ENCODE measurements at places on chromosomes 3 and 15.

GRCh38 chr3:153242896-153243295 is 80.9 kb downstream of the RAP2B start:
- DNase-seq = no peak

- no peak for DNase-seq
These were observed 413.8 kb upstream of the CCDC54 start for GRCh38 chr3:106963442-106963841.

- no peak for DNase-seq
These were observed 14.7 kb upstream of the SECISBP2L start for GRCh38 chr15:49060710-49061495.

DNA sequence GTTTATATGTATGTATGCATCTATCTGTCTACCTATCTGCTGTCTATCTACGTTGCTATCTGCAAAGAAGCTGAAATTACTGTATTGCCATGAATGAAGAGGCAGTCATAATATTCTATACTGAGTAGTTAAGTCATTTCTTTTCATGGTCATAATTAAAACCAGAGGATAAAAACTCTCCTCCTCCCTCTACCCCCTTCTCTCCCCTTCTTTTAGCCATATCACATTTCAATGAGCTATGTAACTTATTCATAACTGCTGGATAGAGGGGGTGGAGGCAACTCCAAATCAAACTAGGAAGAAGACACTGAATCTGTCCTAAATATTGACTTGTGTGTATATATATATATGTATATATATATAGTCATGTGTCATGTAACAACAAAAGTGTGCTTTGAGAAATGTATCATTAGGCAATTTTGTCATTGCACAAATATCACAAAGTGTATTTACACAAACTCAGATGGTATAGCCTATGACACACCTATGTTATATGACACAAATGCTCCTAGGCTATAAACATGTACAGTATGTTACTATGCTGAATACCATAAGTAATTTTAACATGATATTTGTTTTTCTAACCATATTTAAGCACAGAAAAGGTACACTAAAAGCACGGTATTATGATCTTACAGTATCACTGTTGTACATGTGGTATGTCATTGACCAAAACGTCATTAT is 229.7 kb upstream of the KCNMB2 start:
- DNase-seq = no peak

DNA sequence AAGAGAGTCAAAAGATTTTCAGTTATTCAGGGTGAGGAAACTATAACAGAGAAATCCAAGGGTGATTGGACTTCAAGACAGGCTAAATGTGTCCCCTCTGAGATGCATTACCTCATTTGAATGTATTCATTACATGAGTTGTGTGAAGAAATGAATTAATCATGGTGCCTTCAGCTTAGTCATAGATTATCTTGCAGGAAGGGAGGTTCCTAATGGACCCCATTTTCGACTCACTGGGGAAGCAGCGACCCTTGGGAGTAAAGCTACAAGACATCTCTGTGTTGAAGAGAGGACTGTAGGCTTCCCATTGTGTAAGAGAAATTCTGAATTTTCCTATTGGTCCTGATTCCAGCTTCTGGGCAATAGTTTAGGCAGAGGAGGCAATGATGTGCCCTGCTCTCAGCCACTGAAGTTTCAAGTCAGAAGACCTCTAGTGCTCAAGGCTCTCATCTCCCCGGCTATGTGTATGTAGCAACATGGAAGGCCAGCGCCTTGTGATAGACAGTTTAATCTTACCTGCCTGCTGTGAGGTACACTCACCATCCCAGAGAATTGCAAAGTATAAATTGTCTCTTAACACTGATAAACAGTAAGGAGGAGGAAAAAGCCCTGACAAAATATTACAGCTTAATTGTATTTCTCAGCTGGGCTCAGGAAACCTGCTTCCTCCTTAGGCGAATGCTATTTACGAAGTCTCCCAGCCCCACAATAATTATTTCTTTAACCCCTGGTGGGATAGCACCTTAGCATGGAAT is 133.8 kb downstream of the PDCD6IP start:
- no peak for DNase-seq

- DNase-seq = peak; percentile 14
These were observed 17.9 kb downstream of the TMEM43 start for GRCh38 chr3:14142567-14143270.

DNA sequence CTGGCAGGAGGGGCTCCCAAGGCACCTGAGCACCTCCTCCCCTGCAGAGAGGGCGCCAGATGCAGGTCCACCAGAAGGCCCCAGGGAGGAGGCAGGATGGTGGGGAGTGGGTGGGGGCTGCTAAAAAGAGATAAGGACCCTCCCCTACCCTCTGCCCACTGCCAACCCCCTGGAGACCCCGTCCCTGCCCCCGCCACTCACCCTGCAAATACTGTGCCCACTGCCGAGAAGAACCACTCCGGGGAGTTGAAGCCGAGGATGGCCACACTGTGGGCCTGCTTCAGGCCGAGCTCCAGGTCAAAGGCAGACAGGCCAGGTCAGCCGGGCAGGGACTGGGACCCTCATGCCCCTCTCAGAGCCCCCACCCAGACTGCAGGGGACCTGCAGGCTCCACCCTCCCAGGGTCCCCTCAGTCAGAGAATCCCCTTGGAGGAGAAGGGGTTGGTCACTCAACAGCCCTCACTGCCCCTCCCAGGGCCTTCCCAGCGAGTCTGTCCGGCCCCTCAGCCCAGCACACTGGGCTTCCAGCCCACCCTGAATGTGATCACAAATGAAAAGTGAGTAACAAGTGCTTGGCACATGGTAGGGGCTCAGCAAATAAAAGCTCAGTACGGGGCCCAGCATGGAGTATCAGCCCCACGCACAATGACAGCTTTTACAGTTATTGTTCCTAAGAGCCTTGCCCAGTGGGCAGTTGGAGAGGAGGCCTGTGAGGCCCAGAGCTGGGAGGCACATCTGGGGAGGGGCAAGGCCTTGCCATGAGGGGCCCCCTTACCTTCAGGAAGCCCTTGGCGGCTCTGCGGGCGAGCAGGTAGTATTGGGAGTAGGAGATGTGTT is 40.4 kb downstream of the ACSBG1 start:
- DNase-seq = no peak

- no peak for DNase-seq
These were observed 83.4 kb upstream of the WNT7A start for GRCh38 chr3:13963137-13963886.

- no peak for DNase-seq
These were observed 9.3 kb downstream of the BDH1 start for GRCh38 chr3:197546307-197547085.

DNA sequence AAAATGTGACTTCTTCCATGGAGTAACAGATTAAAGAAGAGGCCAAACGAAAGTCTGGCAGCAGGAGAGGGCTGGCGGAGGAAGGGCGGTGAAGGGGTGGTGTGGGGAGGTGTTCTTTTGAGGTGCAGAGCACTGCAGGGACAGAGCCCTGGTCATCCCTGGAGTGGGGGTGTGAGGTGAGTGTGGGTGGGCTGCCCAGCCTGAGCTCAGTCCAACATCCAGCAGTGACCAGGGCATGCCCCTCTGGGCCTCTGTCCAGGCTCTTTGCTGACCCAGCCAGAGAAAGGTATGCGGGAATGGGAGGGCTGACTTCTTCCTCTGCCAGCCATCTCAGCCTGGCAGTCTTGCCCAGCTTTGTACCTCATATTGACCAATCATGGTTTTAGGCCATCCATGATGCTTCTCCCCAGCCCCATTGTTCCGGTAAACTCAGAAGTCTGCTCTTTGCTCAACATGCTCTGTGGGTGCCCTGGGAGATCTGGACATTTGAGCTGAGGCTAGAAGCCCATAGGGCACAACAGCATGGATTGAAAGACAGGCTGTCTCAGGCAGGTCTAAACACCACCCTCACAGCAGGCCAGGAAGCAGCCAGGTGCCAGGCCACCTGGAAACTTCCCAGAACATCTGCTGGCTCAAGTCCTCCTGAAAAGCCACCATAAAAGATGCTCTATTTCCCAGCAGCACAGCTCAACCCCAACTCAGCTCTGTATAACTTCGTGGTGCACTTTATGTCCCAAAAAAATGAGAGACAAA is 25.9 kb upstream of the CXCR6 start:
- no peak for DNase-seq

DNA sequence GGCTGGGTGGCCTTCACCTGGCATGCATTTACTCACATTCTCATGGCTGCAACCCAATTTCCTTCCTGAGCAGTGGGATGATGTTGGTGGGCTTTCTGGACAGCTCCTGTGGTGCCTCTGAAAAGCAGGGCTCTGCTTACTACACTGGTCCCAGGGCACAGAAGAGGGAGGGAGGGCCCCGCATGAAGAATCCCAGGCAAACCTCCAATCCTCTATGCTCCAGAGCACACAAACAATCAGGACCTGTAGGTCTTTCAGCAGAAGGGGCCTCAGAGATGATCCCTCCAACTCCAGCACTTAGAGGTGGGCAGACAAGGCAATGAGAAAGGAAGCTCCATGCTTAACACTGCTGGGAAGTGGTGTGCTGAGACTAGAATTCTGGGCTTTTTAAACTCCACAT is 231.7 kb upstream of the ICE2 start:
- DNase-seq = no peak

GRCh38 chr15:68442041-68442440 is 10.1 kb upstream of the ITGA11 start:
- DNase-seq = no peak

DNA sequence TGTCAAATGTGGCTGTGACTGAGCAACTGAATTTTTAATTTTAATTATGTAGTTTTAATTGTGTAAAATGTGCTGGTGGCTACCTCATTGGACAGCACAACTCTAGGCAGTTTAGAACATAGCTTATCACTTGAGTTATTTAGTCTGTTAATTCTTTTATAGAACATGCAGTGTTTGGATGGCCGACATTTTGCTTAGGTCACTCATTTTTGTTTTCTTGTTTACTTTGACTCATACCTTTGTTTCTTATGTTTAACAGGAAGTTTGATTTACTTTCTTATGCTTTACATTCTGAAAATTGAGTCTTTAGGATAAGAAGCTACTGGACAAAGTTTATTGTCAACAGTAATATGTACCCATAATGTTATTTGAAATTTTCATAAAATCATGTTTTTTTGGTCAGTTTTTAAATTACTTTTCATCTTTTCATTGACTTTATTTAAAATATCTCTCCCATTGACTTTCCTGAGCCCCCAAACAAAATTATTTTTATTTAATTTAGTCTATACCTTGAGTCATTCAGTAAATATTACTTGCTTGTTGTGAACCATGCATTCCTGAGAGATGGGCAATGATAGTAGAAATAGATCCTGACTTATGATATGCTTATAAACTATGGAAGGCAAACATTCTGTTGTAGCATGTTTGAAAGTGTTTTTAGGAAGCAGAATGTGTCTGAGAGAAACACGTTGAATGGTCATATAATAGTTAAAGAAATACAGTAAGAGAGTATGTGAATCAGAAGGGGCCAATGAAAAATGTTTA is 60.6 kb downstream of the TCF12 start:
- no peak for DNase-seq

DNA sequence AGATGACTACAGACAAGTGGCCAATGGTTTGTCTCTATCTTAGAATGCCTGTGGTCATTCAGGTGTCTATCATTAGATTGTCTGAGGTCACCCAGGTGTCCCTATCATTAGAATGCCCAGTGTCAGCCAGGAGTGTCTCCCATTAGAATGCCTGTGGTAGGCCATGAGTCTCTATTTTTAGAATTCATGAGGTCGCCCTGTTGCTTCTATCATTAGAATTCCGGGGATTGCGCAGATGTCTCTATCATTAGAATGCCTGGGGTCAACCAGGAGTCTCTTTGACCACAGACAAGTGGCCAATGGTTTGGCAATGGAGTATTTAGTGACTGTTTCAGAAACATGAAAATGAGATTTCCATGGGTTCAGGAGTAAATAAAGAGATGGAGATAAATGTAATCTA is 7.6 kb downstream of the RTP2 start:
- no peak for DNase-seq

GRCh38 chr15:79724804-79725203 is 172.0 kb downstream of the MTHFS start:
- DNase-seq = no peak

DNA sequence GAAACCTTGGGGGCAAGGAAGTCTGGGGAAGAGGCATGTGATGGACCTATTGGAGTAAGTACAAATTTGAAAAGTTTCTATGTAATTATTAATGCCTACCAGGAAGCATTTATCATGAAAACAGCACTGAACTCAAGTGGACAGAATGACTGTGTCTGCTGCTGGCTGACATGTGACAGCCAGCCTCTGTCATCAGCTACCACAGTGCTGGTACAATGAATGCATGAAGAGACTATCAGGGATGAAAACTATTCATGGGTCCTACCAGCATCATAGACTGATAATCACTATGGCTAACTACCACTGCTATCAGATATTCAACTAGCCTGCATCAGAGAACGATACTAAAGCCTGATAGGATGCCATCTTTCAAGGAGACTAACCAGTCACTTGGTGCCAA is 193.5 kb downstream of the RAP2B start:
- DNase-seq = no peak

DNA sequence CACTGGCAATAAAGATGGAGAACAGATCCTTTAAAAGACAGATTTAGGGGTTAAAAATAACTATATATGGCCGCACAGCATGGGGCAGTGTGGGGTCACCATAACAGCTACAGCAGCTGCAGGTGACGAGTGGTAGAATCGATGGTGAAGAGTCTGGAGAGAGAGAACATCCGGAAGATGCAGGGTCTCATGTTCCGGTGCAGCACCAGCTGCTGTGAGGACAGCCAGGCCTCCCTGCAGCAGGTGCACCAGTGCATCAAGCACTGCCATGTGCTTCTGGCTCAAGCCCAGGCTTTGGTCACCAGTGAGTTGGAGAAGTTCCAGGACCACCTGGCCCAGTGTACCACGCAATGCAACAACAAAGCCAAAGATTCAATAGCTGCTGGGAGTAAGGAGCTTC is 93.7 kb upstream of the IMPG2 start:
- no peak for DNase-seq

GRCh38 chr3:187368251-187369088 is at the start of gene RTP4:
Gene RTP4, plus strand, starts transcription at chr3:187368385. Its CDS starts 57 bp downstream, at chr3:187368442.
- no peak for DNase-seq

- no peak for DNase-seq
These were observed 39.0 kb upstream of the CBLB start for GRCh38 chr3:105907777-105908176.

GRCh38 chr15:27679731-27680471 is 419.2 kb downstream of the OCA2 start:
- no peak for DNase-seq

DNA sequence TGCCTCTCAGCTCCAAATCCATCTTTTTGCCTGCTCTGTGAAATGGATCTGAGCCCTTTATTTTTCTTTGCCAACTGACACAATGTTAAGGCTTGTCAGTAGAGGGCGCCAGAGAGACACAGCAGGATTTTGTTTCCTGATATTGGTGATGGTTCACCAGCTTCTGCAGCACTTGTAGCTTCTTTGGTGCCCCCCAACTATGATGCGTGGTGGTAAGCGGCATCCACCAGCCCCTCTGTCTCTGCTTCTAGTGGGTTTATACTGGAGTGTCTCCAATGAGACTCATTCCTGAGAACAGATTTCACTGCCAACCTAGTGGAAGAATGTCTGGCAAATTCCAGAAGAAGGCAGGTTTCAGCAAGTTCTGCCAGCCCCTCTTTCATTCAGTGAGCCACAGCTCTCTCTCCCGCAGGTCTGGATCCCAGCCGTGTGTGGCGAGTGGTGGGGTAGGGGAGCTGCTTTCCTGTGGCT is 471.9 kb upstream of the FRG2C start:
- DNase-seq = peak; percentile 4
